ENCODE measurements at places on chromosomes 6 and 20. TPM values are rescaled to one million over a fixed set of nuclear protein-coding genes. Genes with fewer than 3 reads are reported as not detected.

GRCh38 chr6:148509800-148510581 is 167.4 kb downstream of the SASH1 start:
- no peak for DNase-seq

DNA sequence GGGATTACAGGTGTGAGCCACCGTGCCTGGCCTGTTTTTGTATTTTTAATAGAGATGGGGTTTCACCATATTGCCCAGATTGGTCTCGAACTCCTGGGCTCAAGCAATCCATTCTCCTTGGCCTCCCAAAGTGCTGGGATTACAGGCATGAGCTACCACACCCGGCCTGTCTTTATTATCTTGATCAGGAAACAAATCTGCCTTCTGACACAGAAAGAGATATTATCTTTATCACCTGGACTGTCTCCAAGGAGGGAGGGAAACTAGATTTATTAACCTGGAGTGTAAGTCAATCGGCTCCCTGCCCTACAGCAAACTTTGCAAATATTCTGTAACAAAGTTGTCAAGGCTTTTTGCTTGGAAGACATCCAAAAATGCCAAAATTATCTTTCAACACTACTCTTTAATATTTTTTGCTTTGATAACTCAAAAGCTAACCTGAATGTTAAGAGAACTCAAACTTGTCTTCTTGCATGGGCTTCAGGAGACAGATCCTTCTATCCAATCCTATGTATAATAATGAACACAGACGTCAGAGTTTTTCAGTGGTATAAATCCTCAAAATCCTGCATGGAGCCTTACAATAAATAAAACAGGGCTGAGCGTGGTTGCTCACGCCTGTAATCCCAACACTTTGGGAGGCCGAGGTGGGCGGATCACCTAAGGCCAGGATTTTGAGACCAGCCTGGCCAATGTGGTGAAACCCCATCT is 85.0 kb upstream of the LOC128125822 start:
- DNase-seq: no peak

GRCh38 chr6:46539866-46540265 is 48.6 kb upstream of the RCAN2 start:
- DNase-seq: no peak

DNA sequence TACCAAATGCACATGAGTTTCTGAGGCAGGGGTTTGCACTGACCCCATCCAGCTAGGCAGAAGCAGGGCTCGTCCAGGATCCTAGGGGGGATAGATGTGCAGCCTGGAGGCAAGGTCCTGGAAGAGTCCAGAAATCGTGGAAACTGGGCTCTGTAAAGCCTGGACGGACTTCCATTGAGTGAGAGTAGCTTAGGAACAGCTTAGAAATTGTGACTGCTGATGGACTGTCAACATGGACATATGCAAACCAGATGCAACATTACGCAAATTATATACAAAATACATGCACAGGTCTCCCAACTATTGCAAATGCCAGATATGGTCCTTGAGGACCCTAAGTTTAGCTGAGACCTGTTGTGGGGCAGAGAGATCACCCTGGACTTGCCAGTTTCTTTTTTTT is 4.8 kb upstream of the EMILIN3 start:
- no peak for DNase-seq

- no peak for DNase-seq
Measured at GRCh38 chr6:226516-227073, 65.7 kb upstream of the DUSP22 start.

DNA sequence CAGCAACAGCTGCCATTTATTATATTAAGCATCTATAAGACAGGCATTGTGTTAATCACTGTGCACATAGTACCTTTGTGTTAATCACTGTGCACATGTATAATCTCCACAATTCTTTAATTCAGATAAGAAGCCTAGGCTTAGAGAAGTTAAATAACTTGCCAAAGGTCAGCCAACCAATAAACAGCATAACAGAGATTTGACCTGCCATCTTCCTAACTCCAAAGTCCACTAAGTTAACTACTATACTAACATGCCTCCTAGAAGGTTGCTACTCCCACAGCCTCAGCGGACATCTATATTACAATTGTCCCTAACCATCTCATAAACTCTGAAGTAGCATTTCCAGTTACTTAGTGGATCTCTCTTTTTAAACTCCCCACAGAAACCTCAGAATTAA is 3.7 kb downstream of the BTBD9 start:
- DNase-seq: no peak

GRCh38 chr20:56587307-56588041 is 41.6 kb upstream of the TFAP2C start:
- DNase-seq: no peak

GRCh38 chr20:57667924-57668782 is 41.7 kb downstream of the PMEPA1 start:
- no peak for DNase-seq

CRISP3 gene
- total RNA-seq: not detected

Data from glomerular endothelial cell (primary cell).